ENCODE measurements at places on chromosomes 5 and 9.
A peak's percentile ranks its signal among the peaks of the same experiment; 100 is the strongest.

DNA sequence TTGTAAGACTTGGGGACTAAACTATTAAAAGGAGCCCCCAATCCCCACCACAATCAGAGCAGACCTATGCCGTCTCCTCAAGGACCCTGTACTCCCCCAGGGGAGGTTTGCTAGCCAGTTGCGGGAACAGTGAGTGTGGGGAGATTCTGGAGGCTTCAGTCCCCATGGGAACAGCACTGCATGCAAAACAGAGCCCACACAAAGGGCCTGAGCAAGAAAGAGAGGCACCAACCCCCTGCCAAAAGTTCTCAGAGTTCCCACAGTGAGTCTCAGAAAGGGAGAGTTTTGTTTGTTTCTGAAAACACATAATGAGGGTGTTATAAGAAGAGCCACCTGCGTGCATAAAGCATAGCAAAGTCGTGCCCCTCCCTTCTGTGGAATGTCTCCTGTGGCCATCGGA lies 56.6 kb downstream of the CFAP90 start:
- H3K27me3 ChIP-seq, result no peaks in the 10 kb centered on the region
- no peak overlapping the region for H3K4me3 ChIP-seq
- no peaks in the 10 kb centered on the region for H3K4me1 ChIP-seq

DNA sequence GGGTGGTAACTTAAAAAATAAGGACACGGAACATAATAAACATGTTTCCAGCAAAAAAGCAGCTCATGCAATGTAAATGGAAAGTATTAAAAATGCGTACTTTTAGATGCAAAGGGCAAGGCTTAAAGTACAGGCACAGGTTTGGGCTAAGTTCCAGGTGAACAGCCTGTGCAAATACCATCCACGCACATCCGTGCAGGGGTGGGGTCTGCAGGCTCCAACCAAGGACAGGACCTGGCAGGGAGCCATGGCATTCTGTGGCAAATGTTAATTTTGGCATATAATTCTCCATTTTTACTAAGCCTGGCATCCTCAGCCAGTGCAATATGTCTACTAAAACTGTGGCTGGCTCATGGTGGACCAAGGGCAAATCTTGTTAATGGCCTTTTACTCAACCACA lies 365.8 kb upstream of the DAP start:
- no peak overlapping the region for H3K4me3 ChIP-seq
- H3K27ac ChIP-seq, result no peak overlapping the region
- no peaks in the 10 kb centered on the region for H3K27me3 ChIP-seq
- no peaks in the 10 kb centered on the region for H3K4me1 ChIP-seq

GRCh38 chr9:125190361-125190801 lies 778 bp upstream of the PPP6C start:
- peak overlapping the region; percentile 86 for H3K4me3 ChIP-seq
- H3K36me3 ChIP-seq, result peaks cover 6% of the 10 kb centered on the region
- no peaks in the 10 kb centered on the region for H3K4me1 ChIP-seq
- peak overlapping the region; percentile 25 for H3K27ac ChIP-seq
- no peaks in the 10 kb centered on the region for H3K27me3 ChIP-seq

GRCh38 chr5:3811116-3811515 lies 215.5 kb downstream of the IRX1 start:
- no peak overlapping the region for H3K27ac ChIP-seq
- H3K36me3 ChIP-seq, result no peaks in the 10 kb centered on the region
- no peaks in the 10 kb centered on the region for H3K4me1 ChIP-seq

- no peaks in the 10 kb centered on the region for H3K27me3 ChIP-seq
- H3K27ac ChIP-seq, result no peak overlapping the region
- peaks cover 6% of the 10 kb centered on the region for H3K4me1 ChIP-seq
- H3K36me3 ChIP-seq, result no peaks in the 10 kb centered on the region
- DNase-seq, result peak; percentile 61
These were observed 268.2 kb downstream of the MAST4 start for GRCh38 chr5:66864240-66864884.
